ENCODE measurements at places on chromosomes 12 and 14.

DNA sequence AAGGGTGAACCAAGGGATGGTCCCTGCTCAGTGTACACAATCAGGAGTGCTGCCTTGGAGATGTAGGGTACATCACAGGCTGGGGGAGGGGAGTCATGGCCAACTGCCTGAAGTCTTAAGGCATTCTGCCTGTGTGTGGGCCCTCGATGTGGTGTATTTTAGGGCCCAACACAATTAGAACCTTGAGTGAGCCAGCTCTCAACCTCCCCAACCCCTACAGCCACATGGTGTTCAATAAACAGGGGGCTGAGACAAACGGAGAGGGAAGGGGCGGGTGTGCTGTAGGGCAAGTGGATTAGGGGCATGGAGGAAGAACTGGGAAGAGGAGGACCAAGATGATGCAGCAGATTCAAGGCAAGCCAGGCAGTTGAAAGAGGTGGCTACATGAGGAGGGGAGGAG, 8.6 kb upstream of the CHD4 start:
- DNase-seq, result no peak

GRCh38 chr12:42961395-42961794, 371.8 kb upstream of the PRICKLE1 start:
- DNase-seq, result no peak

DNA sequence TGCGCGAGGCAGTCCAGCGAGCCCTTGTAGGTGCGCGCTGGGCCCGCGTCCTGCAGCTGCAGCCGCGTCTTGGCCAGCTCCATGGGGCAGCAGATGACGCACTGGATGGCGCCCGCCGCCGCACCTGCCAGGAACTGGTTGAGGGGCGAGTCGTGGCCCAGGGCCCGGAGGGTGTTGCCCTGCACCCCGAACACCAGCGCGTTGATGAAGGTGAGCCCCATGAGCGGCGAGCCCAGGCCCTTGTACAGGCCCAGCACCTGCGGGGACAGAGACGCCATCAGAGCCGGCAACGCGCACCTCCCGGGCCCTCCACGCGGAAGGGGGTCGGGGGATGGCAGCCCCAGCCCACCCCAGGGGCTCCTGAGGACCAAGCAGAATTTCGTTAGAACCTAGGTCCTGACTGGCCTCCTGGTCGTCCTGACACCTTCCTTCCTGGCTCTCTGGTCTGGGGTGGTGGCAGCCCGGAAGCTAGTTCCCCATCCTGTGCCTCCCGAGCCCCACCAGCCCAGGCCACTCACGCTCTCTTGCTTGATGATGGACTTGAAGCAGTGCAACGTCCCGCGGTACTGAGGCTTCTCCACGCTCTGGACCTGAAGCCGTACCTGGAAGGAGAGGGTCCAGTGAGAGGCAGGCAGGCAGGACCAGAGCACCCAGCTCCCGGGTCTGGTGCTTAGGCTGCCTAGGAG, 13.3 kb downstream of the SLC25A29 start:
- DNase-seq, result no peak

- no peak for DNase-seq
Measured at GRCh38 chr14:54567224-54567638, 303 bp downstream of the SAMD4A start.

GRCh38 chr14:44763356-44763755, 198.4 kb downstream of the KLHL28 start:
- no peak for DNase-seq

DNA sequence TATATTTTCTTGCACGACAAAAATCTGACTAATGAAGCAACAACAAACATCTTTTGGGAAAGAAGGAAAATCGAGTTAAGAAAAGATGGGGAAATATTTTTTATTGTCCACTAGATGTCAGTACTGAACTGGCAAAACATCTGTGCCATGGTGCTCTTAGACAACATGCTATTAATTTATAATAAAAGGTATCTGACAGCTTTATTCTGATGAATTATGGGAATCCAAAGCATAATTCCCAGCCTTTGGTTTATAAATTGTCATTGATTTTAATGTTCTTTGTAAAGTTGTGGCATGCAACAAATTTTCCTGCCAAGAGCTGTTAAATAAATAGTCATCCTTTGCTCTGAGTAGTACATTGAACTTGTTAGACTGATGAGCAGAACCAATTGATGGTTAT, 231.2 kb downstream of the ETNK1 start:
- DNase-seq, result no peak

DNA sequence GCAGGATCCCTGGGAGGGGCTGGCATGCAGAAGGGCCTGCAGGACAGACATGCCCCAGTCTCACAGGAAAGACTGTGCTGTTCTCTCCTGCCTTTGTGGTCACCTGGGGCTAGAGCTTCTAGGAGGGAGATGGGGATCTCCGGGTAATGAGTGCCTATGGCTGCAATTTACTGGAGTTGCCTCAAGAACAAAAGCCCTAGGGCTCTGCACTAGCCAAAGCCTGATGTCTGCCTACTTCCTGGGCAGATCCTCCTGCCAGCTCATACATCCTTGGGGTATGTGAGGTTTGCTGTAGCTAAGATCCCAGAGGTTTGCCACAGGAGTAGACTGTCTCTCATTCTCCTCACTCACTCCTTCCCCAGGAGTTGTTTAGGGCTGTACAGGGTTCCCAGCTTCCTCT, 106.9 kb upstream of the PPFIA2 start:
- no peak for DNase-seq

DNA sequence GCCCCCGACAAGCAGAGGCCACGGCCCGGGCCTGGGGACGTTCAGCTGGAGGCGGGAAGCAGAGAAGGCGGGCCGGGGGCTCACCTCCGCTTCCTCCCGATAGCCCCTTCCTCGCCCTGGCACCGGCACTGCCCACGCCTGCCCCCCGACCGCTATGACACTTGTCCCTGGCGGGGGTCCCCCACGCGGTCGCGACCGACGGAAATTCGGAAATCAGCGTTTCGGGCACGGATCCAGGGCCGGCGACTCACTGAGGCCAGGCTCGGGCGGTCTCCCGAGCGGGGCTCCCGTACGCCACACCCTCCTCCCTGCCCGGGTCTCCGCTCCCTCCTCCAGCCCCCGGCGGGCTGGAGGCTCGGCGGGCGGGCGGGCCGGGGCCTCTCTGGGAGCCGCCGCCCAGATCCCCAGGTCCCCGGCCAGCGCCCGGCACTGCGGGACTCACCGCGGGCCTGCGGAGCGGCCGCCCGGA, 581 bp downstream of the PITPNM2 start:
- DNase-seq, result peak; percentile 41

- DNase-seq, result peak; percentile 63
Measured at GRCh38 chr12:100141998-100142850, 450 bp downstream of the BLTP3B start.

DNA sequence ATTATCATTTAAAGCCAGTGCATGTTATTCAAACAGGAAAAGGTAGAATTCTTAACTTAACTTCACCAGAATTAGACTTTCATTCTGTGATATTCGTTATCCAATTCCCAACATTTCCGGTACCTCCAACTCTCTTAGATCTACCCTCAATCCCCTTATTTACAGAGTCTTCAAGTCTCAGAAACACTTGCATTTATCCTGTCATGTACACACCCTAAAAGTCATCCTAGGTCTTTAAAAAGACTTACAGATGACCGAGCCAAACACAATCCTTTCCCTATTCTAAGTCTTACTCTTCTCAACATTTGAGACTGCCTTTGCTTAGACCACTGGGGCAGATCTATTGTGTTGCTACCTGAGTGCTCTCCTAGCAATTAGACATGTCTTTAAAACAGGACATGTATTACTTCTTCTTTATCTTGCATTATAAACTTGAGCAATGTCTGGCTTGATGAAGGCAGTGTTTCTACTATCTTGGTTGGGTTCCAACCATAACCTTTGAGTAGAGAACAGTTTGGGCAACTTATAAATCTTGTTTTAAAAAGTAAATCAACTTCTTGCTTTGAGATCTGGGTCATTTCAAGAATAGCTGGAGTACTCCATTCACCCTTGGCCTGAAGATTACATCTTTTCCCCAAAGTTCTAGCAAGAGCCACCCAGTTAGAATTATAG, 140.6 kb upstream of the PLEKHG7 start:
- no peak for DNase-seq

DNA sequence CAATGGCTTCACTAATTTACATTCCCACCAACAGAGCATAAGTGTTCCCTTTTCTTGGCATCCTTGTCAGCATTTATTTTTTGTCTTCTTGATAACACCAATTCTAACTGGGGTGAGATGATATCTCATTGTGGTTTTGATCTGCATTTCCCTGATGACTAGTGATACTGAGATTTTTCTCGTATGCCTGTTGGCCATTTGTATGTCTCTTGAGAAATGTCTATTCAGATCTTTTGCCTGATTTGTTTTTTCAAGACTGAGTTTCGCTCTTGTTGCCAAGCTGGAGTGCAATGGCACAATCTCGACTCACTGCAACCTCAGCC, 4.7 kb upstream of the PLD4 start:
- DNase-seq, result no peak
